ENCODE measurements at places on chromosomes 5 and 9.
A peak's percentile ranks its signal among the peaks of the same experiment; 100 is the strongest.

DNA sequence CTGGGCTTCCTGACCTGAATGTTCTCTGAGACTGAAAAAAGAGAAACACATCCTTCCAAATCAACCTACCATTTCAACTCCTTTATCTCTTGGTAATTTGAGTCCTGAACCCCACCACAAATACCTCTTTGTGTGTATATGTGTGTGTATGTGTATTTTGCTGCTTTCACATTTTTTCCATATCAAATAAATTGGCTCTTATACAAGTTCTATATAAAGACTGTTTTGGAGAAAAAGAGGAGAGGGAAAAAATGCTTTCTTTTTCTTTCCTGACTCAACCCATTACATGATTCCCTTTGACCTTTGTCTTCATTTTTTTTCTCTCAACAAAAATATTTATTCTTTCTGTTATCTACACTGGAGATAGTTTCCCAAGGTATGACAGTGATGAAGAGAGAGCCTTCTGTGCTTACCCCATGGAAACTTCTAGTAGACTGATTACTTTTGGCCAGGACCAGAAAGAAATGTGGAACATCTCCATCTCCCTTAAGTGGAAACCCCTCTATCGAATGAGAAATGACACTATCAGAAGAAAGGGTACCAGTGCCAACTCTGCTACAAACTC, 85.3 kb downstream of the PAPPA start:
- no peak for DNase-seq

DNA sequence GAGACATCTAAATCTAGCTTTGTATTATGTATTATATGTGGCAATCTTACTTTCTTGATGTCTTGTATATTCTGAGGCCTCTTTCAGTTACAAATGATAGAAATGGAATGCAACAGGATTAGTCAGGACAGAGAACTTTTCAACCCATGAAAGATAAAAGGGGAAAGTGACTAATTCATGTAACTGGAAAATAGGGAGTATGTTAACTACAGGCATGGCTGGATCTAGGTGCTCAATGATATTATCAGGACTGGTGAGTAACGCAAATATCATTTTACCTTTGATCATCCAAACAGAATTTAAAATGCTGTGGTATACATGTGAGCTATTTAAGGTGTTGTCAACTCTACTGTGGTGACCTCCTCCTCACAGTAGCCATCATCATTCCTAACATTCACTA, 215.7 kb upstream of the GLRA1 start:
- DNase-seq: no peak

DNA sequence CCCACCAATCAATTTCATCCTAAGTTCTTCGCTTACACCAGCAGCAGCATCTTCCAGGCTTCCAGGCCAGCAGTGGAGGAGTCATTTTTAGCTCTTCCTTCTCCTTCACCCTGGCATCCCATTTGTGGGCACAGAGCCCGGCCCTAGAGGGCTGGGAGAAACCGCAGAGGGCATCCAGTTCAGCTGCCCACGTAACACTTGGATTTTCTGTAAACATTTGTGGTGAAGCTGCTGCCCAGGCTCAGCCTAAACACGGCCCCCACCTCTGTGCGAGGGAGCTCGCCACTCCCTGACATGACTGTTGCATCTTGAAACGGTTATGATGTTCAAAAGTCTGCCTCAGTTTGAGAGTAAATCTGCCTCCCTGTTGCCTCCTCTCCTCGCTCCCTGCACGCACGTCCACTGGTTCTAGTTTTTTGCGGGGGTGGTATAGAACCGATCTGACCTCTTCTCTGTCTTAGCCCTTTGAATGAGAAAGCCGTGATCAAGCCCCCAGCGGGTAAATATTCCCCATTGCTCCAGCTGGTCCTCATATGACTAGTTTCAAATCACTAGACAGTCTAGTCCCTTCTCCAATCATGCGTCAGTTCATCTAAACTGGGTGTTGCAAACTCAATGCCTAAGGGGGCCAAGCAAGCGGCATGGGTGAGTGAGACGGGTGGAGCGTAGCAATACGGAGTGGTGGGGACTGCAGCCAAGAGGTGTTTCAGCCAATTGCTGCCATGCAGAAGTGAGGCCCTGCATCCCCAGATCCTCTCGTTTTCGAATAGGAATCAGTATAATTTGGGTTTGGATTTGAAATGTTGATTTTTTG, 34.9 kb upstream of the N4BP3 start:
- DNase-seq: no peak

- peak; percentile 49 for DNase-seq
These were observed 66.8 kb upstream of the ITGA2 start for GRCh38 chr5:52922384-52922783.

DNA sequence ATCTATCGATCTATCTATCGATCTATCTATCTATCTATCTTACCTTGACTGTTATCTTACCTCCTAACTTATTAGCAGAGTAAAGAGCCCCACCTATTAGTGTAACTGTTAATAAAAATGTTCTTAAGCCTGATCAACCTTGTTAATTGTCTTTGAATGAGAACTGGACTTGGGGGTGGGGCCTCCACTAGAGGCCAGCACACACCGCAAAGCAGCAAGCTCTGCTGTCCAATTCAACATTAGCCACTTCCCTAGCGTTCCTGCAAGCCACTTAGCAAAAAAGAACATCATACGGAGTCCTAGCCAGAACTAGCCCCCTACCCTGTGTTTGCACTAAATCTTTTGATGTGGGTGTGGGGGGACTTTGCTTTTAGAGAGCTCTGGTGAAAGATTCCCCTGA, 515.8 kb downstream of the KDM4C start:
- DNase-seq: no peak

- DNase-seq: no peak
These were observed 351.8 kb upstream of the ADAMTSL1 start for GRCh38 chr9:18122171-18122570.

- peak; percentile 72 for DNase-seq
These were observed 9.2 kb downstream of the INSYN2B start for GRCh38 chr5:169970911-169971765.

- DNase-seq: no peak
These were observed 332.6 kb upstream of the PDE4D start for GRCh38 chr5:60226128-60226527.

- no peak for DNase-seq
These were observed 427.9 kb upstream of the CLINT1 start for GRCh38 chr5:158286827-158287226.

- no peak for DNase-seq
These were observed 205.6 kb downstream of the GADD45G start for GRCh38 chr9:89810431-89810830.

DNA sequence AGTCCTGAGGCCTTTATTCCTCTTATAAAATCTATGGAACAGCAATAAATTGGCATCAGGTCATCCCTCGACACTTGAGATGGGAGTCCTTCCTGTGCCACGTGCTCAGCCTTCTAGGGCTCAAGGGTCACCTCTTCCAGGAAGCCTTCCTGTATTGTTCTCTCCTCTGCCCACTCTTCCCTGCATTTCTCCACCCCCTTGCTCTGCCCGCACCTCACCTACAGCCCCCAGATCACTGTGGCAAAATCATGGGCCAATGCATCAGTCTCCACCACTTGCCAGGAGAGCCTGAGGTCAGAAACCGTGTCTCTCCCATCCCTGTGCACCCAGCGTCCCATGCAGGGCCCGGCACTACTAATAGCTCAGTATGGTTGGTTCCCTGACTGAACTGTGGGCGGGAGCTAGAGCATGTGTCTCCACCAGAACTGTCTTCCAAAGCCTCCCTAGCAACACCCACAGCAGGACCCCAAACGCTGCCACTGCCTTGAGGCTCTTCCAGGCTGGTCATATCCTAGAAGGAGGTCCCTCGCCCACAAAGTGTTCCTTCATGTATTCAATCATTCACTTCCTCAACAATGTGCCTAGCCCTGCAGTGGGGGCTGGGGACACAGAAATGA, 13.5 kb downstream of the DUSP1 start:
- DNase-seq: no peak

DNA sequence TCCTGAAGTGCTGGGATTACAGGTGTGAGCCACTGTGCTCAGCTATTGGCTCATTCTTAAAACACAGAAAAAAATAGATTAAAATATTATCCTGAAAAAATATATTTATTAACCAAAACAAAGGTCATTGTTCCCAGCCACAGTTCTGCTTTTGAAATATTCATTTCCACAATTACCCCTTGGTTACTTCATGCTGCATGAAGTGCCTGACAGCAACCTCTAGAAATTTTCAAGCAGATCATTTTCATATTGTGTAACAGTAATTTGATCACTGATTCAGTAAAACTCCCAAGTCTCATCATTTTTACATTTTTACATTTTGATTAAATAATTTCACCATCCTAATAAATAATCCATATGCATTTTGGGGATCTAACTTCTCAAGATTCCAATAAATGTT, 18.8 kb upstream of the GNAQ start:
- no peak for DNase-seq
